ENCODE measurements at places on chromosomes 11 and 22. TPM values are rescaled to one million over a fixed set of nuclear protein-coding genes. Genes with fewer than 3 reads are reported as not detected.

The ZNF280B gene
- total RNA-seq, result 2.6 TPM

The XKR3 gene
- not detected for total RNA-seq

The SGSM1 gene
- total RNA-seq, result 0.03 TPM

The KRTAP5-1 gene
- total RNA-seq, result not detected

The C11orf42 gene
- not detected for total RNA-seq

The CEP126 gene
- 0.58 TPM for total RNA-seq
